ENCODE measurements at places on chromosomes 7 and 10.

- DNase-seq = no peak
- no peak overlapping the region for H3K4me3 ChIP-seq
- peaks cover 6% of the 10 kb centered on the region for H3K4me1 ChIP-seq
- no peaks in the 10 kb centered on the region for H3K36me3 ChIP-seq
- no peaks in the 10 kb centered on the region for H3K27me3 ChIP-seq
These were observed 244.2 kb downstream of the EXOC4 start for GRCh38 chr7:133497061-133497460.

DNA sequence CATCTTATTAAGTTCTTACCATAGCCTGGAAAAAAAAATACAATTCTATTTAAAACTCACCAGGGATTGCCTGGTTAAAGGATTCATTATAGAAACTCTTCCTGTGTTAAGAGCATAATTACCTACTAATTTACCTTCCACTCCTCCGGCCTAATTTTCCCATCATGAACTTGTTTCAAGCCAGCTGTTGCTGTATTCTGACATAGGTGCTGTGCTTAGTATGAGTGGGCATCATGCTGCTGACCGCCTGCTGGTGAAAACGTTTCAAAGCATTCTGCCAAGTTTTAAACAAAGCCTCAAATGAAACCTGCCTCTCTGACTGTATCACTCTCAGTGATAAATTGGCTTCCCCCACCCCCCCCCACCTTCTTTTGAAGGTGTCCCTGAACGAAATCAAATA lies 47.8 kb upstream of the KCNMA1 start:
- H3K4me1 ChIP-seq = no peaks in the 10 kb centered on the region
- no peaks in the 10 kb centered on the region for H3K27me3 ChIP-seq

GRCh38 chr10:69269761-69270160 lies 8.5 kb upstream of the HK1 start:
- no peaks in the 10 kb centered on the region for H3K4me1 ChIP-seq
- H3K36me3 ChIP-seq = no peaks in the 10 kb centered on the region
- no peaks in the 10 kb centered on the region for H3K27me3 ChIP-seq

GRCh38 chr7:51313738-51314425 lies 2.7 kb downstream of the COBL start:
- H3K4me3 ChIP-seq = no peak overlapping the region
- no peaks in the 10 kb centered on the region for H3K36me3 ChIP-seq
- H3K4me1 ChIP-seq = peaks cover 4% of the 10 kb centered on the region
- H3K27me3 ChIP-seq = no peaks in the 10 kb centered on the region
- H3K27ac ChIP-seq = no peak overlapping the region

GRCh38 chr10:37854626-37855025 lies 2.8 kb downstream of the ZNF248 start:
- H3K4me1 ChIP-seq = peaks cover 20% of the 10 kb centered on the region
- no peaks in the 10 kb centered on the region for H3K27me3 ChIP-seq
- no peaks in the 10 kb centered on the region for H3K36me3 ChIP-seq
- no peak for DNase-seq

GRCh38 chr10:71842856-71843686 lies 8.0 kb downstream of the PSAP start:
- peaks cover 27% of the 10 kb centered on the region for H3K4me1 ChIP-seq
- H3K27me3 ChIP-seq = no peaks in the 10 kb centered on the region
- H3K27ac ChIP-seq = no peak overlapping the region
- no peak overlapping the region for H3K4me3 ChIP-seq

GRCh38 chr10:61047788-61048560 lies 104.0 kb upstream of the RHOBTB1 start:
- DNase-seq = no peak
- no peaks in the 10 kb centered on the region for H3K36me3 ChIP-seq
- no peak overlapping the region for H3K4me3 ChIP-seq
- no peak overlapping the region for H3K27ac ChIP-seq
- no peaks in the 10 kb centered on the region for H3K27me3 ChIP-seq

DNA sequence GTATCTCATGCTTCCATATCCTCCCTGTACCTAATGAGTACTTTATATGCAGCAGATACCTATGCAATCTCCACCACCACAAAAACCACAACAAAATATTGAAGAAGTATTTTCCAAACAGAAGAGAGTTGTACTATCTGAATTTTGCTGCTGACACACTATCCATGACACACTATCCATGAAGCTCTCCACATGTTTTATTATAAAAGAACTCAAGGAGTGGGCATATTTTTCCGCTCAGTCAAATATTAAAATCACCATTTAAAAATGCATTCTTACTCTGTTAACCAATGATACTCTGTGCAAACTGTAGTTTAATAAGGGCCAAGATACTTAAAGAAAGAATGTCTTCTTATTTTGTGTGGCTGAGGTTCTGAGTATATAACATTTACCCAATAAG lies 2.8 kb downstream of the BET1 start:
- no peak overlapping the region for H3K4me3 ChIP-seq
- peaks cover 6% of the 10 kb centered on the region for H3K36me3 ChIP-seq
- no peak for DNase-seq
- no peak overlapping the region for H3K27ac ChIP-seq
- H3K4me1 ChIP-seq = peaks cover 12% of the 10 kb centered on the region

GRCh38 chr10:130409331-130409730 lies 273.1 kb downstream of the GLRX3 start:
- no peak overlapping the region for H3K27ac ChIP-seq
- H3K36me3 ChIP-seq = no peaks in the 10 kb centered on the region
- DNase-seq = no peak
- no peaks in the 10 kb centered on the region for H3K27me3 ChIP-seq
- no peaks in the 10 kb centered on the region for H3K4me1 ChIP-seq

GRCh38 chr10:27743012-27743876 lies 2.4 kb downstream of the MKX start:
- peaks cover 2% of the 10 kb centered on the region for H3K4me1 ChIP-seq
- no peak for DNase-seq
- H3K4me3 ChIP-seq = peak overlapping the region; percentile 95

DNA sequence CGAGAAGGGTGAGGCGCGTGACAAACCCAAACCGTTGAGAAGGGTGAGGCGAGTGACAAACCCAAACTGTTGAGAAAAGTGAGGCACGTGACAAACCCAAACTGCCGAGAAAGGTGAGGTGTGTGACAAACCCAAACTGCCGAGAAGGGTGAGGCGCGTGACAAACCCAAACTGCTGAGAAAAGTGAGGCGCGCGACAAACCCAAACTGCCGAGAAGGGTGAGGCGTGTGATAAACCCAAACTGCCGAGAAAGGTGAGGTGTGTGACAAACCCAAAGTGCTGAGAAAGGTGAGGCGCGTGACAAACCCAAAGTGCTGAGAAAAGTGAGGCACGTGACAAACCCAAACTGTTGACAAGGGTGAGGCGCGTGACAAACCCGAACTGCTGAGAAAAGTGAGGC lies 25.0 kb downstream of the ESYT2 start:
- DNase-seq = no peak
- no peaks in the 10 kb centered on the region for H3K27me3 ChIP-seq
- H3K27ac ChIP-seq = no peak overlapping the region
- peaks cover 51% of the 10 kb centered on the region for H3K4me1 ChIP-seq

GRCh38 chr7:82018226-82018625 lies 248.4 kb upstream of the HGF start:
- no peak overlapping the region for H3K4me3 ChIP-seq
- no peak for DNase-seq
- H3K27me3 ChIP-seq = no peaks in the 10 kb centered on the region
- no peak overlapping the region for H3K27ac ChIP-seq
- H3K36me3 ChIP-seq = no peaks in the 10 kb centered on the region
- H3K4me1 ChIP-seq = peaks cover 28% of the 10 kb centered on the region

DNA sequence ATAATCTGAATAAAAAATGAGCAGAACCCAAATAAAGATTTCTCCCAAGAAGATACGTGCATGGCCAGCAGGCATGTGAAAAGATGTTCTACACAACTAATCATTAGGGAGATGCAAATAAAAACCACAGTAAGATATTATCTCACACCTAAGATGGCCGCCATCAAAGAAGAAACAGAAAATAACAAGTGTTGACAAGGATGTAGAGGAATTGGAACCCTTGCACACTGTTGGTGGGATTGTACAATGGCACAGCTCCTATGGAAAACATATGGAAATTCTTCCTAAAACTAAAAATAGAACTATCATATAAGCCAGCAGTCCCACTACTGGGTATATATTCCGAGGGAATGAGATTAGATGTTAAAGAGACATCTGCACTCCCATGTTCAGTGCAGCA lies 60.2 kb downstream of the R3HCC1L start:
- H3K36me3 ChIP-seq = no peaks in the 10 kb centered on the region
- no peak overlapping the region for H3K27ac ChIP-seq
- H3K4me1 ChIP-seq = no peaks in the 10 kb centered on the region
- no peak for DNase-seq
- H3K4me3 ChIP-seq = no peak overlapping the region
- H3K27me3 ChIP-seq = no peaks in the 10 kb centered on the region

- no peak overlapping the region for H3K27ac ChIP-seq
- no peaks in the 10 kb centered on the region for H3K36me3 ChIP-seq
- H3K4me3 ChIP-seq = no peak overlapping the region
- H3K27me3 ChIP-seq = no peaks in the 10 kb centered on the region
- no peaks in the 10 kb centered on the region for H3K4me1 ChIP-seq
These were observed 28.9 kb downstream of the COL17A1 start for GRCh38 chr10:104056619-104057273.

DNA sequence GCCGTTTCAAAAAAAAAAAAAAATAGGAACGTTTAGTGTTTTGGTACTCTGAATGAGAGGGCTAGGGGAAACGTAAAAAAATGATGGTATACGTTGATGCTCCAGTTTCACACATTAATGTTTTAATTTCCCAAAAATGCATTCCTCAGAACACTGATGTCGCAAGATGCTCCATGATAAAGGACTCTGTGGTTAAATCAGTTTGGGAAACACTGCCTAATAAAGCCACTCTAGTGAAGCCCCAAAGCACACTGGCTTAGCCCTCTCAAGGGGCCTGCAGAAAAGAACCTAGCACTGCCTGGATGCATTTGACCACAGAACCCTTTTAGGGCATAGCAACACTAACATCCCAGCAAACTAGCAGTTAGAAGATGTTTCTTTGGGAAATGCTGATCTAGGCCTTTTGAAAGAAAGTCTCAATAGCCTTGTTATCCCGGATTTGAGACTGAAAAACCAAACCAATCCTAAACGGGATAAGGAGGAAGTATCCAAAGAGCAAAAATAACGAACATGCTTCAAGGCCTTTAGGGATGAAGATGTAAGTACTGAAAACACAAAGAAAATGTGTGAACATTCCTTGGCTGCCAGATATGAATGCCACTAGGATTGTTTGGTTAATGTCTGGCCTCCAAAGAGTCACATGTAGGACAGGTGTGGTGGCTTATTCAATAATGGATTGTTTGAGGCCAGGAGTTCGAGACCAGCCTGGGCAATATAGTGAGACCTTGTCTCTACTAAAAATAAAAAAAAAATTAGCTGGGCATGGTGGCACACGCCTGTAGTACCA lies 11.0 kb downstream of the DLG5 start:
- no peaks in the 10 kb centered on the region for H3K36me3 ChIP-seq
- H3K4me1 ChIP-seq = peaks cover 4% of the 10 kb centered on the region
- H3K4me3 ChIP-seq = no peak overlapping the region

DNA sequence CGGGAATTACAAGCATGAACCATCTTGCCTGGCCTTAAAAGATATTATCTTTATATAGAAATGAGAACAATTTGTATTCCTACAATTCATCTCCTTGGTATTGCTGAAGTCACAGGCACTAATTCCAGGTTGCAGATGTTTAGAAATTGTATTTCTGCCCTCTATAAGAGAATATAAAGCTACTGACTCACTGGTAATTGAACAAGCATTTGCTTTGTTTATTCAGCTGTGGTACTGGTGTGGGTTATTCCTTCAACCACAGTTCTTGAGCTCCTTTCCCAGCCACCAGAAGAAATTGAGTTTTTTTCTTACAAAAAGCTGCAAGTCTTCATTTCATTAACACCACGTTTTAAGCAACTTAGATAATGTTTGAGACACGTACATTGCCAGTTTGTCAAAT lies 29.0 kb upstream of the MPP7 start:
- no peak for DNase-seq
- no peak overlapping the region for H3K4me3 ChIP-seq
- peaks cover 21% of the 10 kb centered on the region for H3K4me1 ChIP-seq

GRCh38 chr10:113300201-113300600 lies 252.7 kb upstream of the HABP2 start:
- H3K27ac ChIP-seq = no peak overlapping the region
- no peaks in the 10 kb centered on the region for H3K27me3 ChIP-seq
- H3K36me3 ChIP-seq = no peaks in the 10 kb centered on the region

GRCh38 chr10:11598712-11599397 lies 12.6 kb downstream of the USP6NL start:
- H3K4me3 ChIP-seq = no peak overlapping the region
- no peak for DNase-seq
- H3K27ac ChIP-seq = no peak overlapping the region
- no peaks in the 10 kb centered on the region for H3K27me3 ChIP-seq

- H3K27me3 ChIP-seq = no peaks in the 10 kb centered on the region
- DNase-seq = no peak
- H3K4me3 ChIP-seq = no peak overlapping the region
- no peak overlapping the region for H3K27ac ChIP-seq
- no peaks in the 10 kb centered on the region for H3K36me3 ChIP-seq
- no peaks in the 10 kb centered on the region for H3K4me1 ChIP-seq
These were observed 65.9 kb downstream of the ALOX5 start for GRCh38 chr10:45439873-45440272.

DNA sequence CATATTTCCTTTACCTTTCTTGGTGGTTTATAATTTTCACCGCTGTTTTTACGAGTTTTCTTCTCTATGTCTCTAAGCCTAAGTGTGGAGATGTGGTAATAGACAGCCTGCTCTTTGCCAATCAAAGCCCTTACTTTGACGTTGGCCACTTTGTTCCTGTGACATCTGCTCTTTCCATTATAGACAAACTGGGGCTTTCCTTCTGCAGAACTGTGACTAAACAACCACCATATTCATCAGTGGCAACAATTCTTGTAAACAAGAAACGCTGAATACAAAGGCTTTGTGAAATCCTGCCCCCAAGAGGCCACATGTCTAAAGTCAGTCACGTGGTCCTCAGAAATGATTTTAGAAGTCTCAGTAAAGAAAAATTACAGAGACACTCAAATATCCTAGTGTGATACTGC lies 59.6 kb upstream of the CAPZA2 start:
- H3K4me1 ChIP-seq = no peaks in the 10 kb centered on the region
- no peak overlapping the region for H3K4me3 ChIP-seq
- H3K36me3 ChIP-seq = no peaks in the 10 kb centered on the region
- H3K27me3 ChIP-seq = no peaks in the 10 kb centered on the region

- no peaks in the 10 kb centered on the region for H3K4me1 ChIP-seq
- no peaks in the 10 kb centered on the region for H3K36me3 ChIP-seq
- H3K27me3 ChIP-seq = no peaks in the 10 kb centered on the region
- H3K27ac ChIP-seq = no peak overlapping the region
- no peak overlapping the region for H3K4me3 ChIP-seq
These were observed 125.3 kb downstream of the SORCS3 start for GRCh38 chr10:104766341-104766740.

GRCh38 chr10:100877461-100877850 lies 35.3 kb upstream of the SLF2 start:
- H3K4me1 ChIP-seq = peaks cover 6% of the 10 kb centered on the region
- no peak overlapping the region for H3K4me3 ChIP-seq
- DNase-seq = no peak

GRCh38 chr10:5959142-5959541 lies 18.2 kb downstream of the IL15RA start:
- no peak for DNase-seq
- no peak overlapping the region for H3K27ac ChIP-seq
- no peaks in the 10 kb centered on the region for H3K36me3 ChIP-seq
- H3K4me3 ChIP-seq = no peak overlapping the region
- no peaks in the 10 kb centered on the region for H3K4me1 ChIP-seq

GRCh38 chr7:50119815-50120637 lies 27.0 kb upstream of the ZPBP start:
- no peaks in the 10 kb centered on the region for H3K36me3 ChIP-seq
- H3K4me3 ChIP-seq = no peak overlapping the region
- no peaks in the 10 kb centered on the region for H3K27me3 ChIP-seq
- no peak overlapping the region for H3K27ac ChIP-seq
- H3K4me1 ChIP-seq = no peaks in the 10 kb centered on the region
- DNase-seq = no peak
